ENCODE measurements at places on chromosomes 3 and 15.

DNA sequence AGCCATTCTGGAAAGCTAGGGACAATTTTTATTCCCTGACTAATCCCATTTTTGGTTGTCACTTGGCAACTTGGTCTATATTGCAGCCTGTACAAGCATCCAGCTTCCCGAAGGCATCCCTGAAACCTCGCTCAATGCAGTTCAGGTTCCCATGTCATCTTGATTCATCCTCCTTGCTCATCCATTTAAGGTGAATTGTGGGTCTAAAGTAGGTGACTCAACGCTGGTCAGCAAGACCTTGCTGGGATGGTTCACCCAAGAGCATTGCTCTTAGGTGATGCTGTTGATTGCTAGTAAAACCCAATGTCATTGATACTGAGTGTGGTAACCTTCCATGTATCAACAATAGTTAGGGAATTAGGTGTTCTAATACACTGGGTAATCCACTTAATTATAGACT, 13.1 kb upstream of the RAB8B start:
- DNase-seq: no peak

DNA sequence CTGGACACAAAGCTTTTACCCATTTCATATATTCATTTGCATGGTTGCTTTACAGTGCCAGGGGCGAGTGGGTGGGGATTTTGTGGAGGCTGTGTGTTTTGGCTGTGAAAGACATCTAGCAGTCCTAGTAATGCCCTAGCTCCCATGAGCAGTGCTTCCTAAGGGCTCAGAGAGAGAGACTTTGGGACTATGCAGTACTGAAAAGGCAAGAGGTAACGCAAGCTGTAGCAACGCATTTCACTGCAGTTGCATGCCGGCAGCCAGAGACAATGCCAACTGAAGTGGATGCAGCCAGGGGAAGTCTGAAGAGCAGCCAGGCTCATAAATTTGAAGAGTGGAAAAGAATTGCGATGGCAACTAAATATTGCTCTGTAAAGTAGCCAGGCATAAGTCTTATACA, 27.4 kb upstream of the ATP10A start:
- no peak for DNase-seq

GRCh38 chr15:74869726-74870407, 3.3 kb downstream of the SCAMP2 start:
- peak; percentile 48 for DNase-seq

DNA sequence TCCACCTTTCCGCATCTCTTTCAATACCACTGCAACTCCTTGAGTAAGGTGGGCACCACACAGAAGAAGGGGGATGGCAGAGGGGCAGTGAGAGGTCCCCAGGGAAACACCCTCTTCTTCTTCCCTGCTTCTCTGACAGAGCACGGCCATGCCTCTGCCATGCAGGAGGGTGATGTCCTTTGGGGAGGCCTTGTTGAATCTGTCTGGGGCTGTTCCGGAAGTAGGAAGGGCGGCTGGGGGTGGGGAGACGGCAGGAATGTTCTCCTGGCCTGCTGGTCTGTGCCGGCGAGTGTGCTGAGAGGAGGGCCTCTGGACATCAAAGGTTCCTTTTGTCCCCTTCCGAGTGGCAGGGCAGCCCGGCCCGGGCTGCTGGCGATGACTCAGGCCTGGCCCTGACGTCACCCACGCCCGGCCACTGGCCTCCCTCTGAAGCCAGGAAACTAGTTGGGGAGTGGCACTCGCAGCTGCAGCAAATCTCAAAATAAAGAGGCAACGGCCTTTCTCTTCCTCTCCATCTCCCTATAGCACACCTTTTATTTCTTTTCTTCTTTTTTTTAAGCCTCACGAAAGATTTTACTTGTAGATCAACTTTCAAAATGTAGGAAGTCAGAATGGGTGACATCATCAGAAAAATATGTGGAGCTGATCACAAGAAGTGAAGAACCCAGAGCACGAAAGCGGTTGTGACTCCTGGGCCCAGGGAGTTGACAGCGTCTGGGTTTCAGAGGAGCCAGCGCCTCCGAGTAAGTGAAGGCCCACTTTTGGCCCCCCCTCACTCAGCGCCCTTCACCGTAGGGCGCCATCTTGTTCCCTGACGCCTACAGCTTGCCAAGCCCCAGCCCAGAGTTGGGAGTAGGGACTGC, at the start of gene ZBTB38:
ZBTB38 (plus strand) TSS at position 443 of the 863 bp plus-strand sequence. CDS start 73,885 bp downstream, outside the sequence.
- no peak for DNase-seq

DNA sequence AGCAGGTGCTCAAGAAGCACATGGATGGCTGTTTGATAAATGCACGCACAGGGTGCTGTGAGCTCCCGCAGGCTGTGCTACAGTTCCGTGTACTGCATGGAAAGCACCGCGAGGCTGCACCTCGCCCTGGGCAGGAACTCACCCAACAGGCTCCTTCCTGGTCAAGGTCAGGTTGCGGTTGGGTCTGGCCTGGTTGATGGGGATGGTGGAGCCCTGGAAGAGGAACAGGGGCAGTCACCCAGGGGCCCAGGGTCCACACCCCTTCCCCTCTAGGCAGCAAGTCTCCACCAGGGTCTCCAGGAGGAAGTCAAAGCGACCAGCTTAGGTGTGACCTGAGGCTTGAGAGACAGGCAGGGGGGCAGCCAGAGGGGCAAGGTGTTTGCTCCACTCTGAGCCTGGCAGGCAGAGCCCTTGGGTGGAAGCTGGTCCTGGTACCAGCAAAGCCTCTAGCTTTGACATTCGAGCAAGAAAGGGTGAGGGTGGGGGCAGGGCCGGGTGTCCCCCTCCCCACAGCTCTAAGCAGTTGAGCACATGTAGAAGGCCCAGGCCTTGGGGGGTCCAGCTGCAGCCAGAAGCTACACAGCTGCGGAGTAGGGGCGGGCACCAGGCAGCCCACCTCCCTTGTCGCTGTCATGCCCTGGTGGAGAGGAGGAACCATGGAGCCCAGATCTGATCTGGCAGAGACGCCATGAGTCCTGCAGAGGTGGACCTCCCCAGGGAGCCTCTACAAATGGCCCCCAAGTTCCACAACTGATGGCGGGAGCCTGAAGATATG, 46.3 kb upstream of the SLC41A3 start:
- DNase-seq: no peak

- no peak for DNase-seq
Observed at GRCh38 chr15:89187301-89187985, 33.9 kb downstream of the RLBP1 start.

- peak; percentile 56 for DNase-seq
Observed at GRCh38 chr3:72657666-72658065, 190.6 kb downstream of the SHQ1 start.

DNA sequence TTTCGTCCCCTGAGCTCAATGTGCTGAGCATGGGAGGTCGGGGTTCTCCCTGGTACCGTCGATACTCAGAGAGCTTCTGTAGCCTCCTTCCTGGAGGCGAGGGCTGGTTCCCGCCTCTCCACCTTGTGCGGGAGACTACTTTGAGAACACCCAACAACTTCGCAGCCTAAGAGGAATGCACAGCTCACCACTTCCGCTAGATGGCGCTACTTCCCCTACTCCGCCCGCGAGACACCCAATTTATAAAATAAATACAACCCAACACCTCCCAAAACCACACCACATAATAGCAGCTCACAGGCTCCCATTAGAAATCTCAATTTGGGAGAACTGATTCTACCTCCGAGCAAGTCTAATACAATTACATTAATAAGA, 1.2 kb downstream of the RGMA start:
- peak; percentile 75 for DNase-seq

- no peak for DNase-seq
Observed at GRCh38 chr3:58249358-58250092, 11.9 kb downstream of the ABHD6 start.

DNA sequence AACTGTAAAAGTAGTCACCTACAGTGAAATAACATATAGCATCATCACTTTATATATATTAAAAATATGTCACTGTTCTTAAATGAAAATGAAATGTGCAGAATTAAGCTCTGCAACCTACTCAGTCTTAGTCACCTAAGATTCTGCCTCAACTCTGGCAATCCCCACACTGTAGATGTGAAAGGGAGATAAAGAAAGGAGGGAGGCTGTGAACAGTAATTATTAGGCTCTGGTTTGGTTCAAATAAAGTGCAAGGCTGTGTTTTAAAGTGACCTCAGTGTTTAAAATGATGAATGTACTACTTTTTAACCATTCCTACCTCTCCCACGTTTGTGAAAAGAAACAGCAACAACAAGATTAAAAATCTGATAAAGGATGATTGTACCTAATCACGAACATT, 72.2 kb downstream of the ATP8B4 start:
- no peak for DNase-seq

Measured in CD4-positive, alpha-beta T cell treated with Interleukin-10 for 1 hour (primary cell).